Thymus (tissue), 14 donors: ENCODE measurements at places on chromosomes 3 and 15. TPM values are rescaled to one million over a fixed set of nuclear protein-coding genes. Genes with fewer than 3 reads are reported as not detected.

DNA sequence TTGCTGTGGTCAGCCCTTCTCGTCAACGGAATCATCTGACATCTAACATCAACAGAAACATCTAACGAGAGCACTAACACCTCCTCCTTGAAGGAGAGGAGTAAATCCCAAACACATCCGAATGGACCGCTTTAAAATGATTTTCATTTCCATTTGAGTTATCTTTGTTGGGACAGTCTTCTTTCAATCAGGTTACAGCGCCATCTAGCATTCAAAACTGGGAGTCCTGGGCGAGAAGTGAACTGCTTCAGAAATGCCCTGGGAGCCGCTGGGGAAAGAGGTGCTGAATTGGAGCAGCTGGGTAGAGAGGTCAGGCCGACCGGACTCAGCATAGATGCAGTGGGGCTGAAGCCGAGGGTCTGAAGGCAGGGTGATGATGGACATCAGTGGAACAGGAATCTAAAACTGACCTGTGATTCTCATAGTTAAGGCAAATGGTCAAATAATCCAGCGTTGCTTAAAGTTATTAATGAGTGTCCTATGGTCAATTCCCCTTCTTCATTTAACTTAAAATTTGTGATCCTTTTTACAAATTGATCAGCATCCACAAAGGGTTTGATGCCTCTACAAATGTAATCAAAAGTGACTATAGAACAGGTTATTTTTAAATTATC, 170.0 kb upstream of the NDN start:
- H3K36me3 ChIP-seq, result no peaks in the 10 kb centered on the region
- no peak overlapping the region for H3K27ac ChIP-seq
- no peaks in the 10 kb centered on the region for H3K27me3 ChIP-seq
- DNase-seq, result no peak

The CATSPER2 gene
- total RNA-seq, result 0.80 TPM

The HGD gene
- 0.38 TPM for total RNA-seq

DNA sequence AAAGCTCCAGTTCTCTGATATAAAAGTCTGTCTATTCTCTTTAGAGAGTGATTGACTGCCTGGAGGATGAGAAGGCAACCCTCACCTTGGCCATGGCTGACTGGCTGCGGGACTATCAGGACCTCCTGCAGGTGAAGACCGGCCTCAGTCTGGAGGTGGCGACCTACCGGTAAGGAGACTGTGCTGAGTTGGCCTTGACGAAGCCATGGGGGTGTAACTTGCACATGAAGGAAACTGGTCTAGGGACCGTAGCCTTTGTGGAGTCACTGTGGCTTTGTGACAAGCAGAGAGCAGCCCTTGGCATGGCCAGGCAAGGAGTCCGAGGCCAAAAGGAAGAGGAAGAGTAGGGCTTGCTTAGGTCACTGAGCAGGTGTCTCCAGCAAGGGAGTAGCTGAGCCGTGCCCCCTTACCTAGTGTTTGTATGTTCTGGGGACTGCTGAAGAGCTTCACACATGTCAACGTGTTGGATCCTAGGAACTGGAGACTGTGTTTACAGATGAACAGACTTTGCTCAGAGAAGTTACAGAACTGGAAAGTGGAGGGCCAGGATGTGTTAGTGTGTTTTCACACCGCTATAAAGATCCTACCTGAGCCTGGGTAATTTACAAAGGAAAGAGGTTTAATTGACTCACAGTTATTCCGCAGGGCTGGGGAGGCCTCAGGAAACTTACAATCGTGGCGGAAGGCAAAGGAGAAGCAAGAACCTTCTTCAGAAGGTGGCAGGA, 8.8 kb downstream of the SYNM start:
- no peak overlapping the region for H3K4me3 ChIP-seq
- H3K4me1 ChIP-seq, result peaks cover 3% of the 10 kb centered on the region
- no peak for DNase-seq

- no peak overlapping the region for H3K27ac ChIP-seq
- no peak for DNase-seq
- no peaks in the 10 kb centered on the region for H3K4me1 ChIP-seq
- H3K4me3 ChIP-seq, result no peak overlapping the region
- H3K36me3 ChIP-seq, result no peaks in the 10 kb centered on the region
These were observed 64.2 kb upstream of the TMEM115 start for GRCh38 chr3:50423543-50423942.

The CSPG5 gene
- total RNA-seq, result 0.09 TPM

DNA sequence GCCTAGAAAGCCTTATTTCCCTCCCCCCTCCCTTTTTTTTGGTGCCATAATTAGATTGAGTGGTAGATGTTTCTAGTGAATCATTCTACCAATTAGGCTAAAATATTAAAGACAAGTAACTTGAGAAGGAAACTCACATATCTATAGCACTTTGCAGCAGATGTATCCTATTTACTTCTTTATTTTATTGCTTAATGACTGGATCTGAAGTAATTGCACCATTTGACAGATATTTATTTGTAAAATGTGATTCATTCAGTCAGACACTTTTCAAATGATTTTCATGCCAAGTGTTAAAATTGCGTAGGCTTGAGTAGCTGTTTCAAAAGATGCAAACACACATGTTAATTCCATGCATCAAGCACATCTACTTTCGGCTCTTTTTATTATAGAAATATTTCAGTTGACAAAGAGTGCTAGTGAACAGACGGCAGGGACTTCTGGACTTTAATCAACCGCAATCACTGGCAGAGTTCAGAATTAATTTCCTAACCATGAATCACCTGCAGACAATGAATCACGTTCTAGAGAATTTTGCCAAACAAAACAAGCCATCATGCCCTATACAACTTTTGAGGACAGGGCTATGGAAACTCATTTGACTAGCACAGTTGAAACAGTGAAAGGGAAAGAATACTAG, 636.8 kb downstream of the MECOM start:
- H3K4me3 ChIP-seq, result no peak overlapping the region
- no peaks in the 10 kb centered on the region for H3K4me1 ChIP-seq
- DNase-seq, result no peak
- no peak overlapping the region for H3K27ac ChIP-seq
- no peaks in the 10 kb centered on the region for H3K27me3 ChIP-seq
- H3K36me3 ChIP-seq, result no peaks in the 10 kb centered on the region
